ENCODE measurements at places on chromosomes 2 and 18. TPM values are rescaled to one million over a fixed set of nuclear protein-coding genes. Genes with fewer than 3 reads are reported as not detected.

- DNase-seq, result peak; percentile 35
Measured at GRCh38 chr2:101387151-101387834, at the start of gene CREG2. Gene CREG2, minus strand, starts transcription at chr2:101387503. Its CDS starts 46 bp downstream, at chr2:101387457.

Gene INHBB
- total RNA-seq, result not detected

Gene GPR55
- 0.13 TPM for total RNA-seq

DNA sequence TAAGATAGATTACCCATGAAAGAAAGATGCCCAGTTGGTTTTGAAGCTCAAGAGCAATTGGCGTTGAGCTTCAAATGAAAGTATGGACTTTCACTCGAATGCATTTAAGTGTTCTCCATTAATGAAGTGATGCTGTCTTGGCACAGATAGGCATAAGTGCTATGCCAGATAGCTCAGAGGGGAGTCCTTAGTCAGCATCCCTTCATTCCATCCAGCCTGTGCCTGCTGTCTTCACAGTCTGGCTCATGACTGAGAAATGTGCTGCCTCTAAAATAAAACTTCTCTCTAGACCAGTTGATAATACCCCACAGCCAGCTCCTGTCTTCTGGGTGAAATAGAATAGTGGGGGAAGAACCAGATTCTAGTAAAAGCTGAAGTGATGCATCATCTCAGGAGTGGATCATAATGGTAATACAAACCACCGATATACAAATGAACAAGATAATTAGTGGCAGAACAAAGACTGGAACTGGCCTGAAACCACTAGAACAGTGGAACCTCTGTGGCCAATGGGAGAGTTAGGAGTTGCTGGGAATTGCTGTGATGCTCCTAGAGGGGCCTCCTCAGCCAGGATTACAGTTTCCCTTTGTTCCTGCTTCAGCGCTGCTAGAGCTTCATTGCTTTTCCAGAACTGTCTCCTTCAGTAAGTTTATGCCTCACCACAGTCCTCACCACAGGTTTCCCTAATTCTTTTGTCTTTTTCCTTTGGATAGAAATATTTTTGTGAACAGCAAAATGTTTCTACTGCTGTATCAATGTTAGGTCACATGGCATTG lies 359.3 kb downstream of the KIAA1328 start:
- DNase-seq, result no peak

- DNase-seq, result no peak
Measured at GRCh38 chr2:102030855-102031527, 39.2 kb downstream of the IL1R2 start.

DNA sequence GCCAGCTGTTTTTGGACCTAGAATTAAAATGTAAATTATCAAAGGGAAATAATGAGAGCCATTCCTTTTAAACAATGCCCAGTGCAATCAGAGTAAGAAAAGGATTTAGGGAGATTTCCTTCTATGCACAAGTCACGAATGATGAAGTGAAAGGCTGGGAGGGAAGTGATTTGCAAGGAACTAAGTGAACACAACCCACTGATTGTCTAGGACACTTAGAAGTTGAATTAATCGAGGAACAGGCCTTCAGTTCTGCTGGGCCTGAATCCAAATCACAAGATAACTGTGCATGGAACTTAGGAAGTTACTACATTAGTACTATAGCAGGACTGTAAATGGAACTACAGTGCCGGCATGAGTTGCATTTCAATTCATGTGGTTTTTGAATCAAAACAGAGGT lies 17.7 kb downstream of the MAP2 start:
- DNase-seq, result peak; percentile 96

Gene FABP1
- total RNA-seq, result not detected

DNA sequence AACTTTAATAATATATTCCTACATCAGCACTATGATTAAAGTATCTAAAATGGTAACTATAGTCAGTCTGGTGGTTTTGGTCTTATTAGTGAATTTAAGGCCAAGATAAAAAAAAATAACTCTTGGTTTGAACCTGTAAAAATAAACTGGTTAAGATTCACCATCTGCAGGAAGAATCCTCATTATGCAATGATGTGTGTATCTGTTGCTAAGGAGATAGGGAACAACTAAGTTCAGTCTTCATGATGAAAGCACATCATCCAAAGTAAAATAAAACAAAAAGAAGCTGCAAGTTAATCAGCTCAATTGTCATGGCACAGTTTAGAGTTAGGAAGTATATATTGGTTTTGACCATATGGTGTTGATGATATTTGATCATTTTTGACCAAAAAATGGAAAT lies 466.0 kb downstream of the NYAP2 start:
- DNase-seq, result no peak

DNA sequence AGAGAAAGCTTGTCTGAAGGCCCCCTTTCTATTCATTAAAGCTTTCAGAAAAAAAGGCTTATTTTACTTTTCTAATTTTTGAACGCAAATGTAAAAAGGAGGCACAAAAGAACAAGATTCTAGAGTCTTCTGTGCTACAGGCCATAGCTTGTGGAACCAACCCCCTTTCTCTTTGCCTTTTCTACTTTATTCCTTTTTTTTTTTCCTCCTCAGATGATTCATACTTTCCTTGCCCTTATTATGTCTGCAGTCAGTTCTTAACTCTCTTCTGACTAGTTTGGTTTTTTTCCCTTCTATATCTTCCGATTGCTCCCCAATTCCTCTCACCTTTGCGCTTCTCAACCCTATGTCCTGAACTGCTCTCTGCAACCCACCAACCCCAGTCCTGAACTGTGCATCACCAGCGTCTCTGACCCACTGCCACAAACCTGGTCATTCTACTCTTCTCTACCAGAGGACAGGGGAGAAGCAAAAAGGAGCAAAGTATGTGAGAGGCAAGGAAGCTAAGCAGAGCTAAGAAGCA lies 56.9 kb upstream of the WIPF1 start:
- no peak for DNase-seq

- DNase-seq, result no peak
Measured at GRCh38 chr2:191061381-191061980, 47.5 kb upstream of the STAT1 start.

DNA sequence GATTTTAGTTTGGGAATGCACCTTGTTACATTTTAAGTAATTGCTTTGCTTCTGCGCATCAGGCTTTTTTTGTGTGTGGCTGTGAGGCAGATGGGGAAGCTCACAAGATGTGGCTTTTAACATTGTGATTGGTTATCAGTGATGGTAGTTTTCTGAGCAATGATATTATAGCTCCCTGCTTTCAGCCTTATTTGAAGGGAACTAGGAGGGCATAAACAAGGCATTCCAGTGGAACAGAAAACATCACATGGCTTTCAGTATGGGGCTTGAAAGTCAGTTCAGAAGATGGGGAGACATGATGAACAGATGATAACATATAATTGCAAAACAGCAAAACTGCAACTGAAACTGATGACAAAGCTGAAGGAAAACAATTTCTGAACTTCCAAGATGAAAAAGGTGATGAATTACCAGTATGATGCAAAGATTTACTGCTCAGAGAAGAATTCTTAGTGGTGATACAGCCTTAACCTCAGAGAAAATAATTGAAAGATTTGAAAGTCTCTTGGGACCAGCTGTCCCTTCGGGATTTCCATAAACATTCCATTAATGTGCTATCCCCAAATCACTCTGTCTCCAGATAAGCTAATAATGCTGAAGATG lies 439.7 kb downstream of the RND3 start:
- DNase-seq, result no peak

- DNase-seq, result peak; percentile 26
Measured at GRCh38 chr2:48144777-48145176, 238.5 kb upstream of the FBXO11 start.

DNA sequence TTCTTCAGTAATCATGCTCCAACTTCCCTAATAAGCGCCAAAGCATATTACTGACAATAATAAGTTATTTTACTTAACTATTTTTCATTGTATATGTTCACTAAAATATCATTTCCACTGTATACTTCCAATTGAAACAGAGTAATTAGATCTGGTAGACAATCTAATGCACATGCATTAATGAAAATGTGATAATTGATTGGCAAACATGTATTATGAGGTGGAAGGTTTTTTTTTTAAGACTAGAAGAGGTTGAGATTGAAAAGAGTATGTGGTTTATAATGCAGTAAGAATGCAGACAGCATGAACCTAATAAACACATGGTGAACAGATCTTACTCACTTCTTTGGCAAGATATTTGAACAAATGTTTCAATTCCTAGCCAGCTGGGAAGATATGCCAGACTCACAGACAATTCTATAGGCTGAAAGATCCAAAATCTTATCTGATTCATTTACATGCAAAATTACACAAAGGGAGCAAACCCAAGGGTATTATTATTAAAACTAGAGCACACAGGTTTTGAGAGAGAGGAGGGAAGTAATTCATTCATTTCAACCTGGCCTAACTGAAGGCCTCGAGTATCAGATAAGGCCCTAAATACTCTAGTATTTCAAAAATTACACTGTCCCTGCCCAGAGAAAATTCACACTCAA lies 2.8 kb downstream of the NCKAP1 start:
- DNase-seq, result no peak

DNA sequence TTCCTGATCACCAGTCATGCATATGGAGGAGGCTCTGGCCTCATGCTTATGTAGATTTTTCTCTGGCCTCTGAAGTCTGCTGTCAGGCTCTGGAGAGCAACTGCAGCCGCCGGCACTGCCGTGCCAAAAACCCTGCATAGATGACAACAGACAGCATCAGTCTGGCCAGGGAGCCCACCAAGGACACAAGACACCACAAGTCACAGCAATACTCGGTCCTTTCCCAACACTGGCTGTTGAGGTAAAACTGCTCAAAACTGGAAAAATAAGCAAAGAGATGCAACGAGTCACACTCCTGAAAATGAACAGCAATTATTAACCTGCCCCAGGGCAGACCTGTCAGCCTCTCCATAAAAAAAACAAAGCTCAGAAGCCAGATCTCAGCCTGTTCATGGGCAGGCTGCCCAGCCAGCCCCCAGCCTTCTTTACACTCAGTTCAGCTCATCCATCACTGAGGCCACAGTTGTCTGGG lies 186.0 kb upstream of the RAB6C start:
- no peak for DNase-seq

DNA sequence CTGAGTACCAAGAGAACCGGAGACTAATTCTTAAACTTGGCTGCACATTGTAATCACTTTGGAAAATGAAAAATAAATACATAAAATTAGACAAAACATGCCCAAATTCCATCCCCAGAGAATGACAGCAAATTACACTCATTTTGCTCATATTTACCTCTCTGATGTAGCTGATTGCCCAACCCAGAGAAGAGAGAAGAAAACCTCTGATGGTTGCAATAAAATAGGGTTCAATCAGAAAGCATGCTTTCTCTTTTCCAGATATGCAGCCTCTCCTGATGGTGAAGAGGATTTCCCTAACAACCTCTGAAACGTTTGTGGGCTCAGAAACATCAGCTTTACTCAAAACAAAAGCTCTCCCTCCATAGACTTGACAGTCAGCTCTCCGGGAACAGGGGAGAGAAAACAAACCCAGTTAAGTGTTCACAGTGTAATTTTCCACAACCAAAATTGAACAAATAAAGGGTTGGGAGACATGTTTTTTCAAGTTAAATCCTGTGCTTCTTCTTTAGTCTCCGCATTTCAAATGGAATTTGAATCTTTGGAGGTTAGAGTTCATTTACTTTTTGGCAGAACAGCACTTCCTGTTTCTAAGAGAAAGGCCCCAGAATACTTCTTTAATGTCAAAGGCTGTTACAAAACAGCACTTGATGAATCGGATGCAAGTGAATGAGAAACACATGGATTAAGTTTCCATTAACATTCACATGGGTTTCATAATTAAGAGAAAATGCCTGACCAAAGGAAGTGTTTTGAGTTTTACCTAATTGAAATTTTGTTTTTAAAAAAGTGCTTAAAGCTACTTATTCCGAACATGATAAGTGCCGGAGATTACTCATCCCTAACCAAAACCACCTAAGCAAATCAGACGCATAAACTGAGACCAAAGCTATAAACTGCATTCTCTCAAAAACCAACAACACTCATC lies 570.1 kb upstream of the SYT4 start:
- DNase-seq, result no peak

Gene TIA1
- total RNA-seq, result 78.0 TPM

DNA sequence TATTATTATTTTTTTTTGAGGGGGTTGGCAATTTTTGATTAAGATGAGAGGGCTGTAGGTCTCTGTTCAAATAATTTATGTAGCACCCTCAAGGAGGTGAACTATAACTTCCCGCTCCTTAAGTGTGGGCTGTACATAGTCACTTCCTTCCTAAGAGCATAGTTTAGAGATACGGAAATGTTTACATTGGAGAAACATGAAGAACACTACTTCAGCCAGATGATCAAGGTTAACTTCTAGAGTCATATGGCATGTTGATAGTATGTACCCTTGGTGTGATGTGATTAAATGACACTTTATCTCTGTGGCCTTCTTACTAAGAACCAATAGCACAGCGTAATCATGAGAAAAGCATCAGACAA lies 93.7 kb downstream of the MIB1 start:
- no peak for DNase-seq

GRCh38 chr2:209549589-209549988 lies 125.7 kb downstream of the MAP2 start:
- no peak for DNase-seq

DNA sequence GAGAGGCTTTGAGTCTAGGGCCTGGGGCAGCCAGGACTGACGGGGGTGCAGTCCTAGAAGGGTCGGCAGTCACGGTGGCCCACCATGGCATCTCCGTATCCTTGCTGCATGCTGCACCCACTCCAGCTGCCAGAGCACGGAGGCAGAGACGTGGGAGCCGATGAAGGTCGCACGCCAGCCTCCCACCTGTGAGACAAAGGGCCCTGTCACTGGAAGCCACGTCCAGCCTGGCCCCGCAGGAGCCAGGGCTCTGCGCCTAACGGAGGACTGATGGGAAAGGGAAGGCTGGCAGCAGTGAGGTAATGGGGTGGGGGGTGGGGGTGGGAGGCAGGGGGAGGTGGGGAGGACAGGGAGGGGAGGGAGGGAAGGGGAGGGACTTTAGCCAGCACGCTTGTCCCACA lies 21.9 kb downstream of the ITM2C start:
- DNase-seq, result no peak

- no peak for DNase-seq
Measured at GRCh38 chr2:25253153-25253626, 84.8 kb upstream of the POMC start.

GRCh38 chr2:156466739-156467405 lies 30.7 kb downstream of the GPD2 start:
- DNase-seq, result no peak

Gene SLC23A3
- 0.13 TPM for total RNA-seq

DNA sequence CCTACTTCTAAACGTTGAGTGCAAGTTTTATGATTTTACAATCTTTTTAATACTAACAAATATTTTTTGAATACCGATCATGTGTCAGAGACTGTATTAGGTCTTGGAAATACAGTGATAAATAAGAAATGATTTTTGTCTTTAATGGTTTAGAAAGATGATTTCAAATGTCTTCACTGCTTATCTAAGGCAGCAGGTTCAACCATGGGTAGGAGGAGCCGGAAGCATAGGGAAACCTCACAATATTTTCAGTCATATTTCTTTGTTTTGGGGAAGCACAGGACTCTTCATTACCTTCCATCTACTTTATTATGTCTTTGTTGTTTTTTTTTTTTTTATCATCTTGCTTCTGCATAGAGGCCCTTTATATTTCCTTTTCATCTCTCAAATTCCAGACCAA lies 165.2 kb upstream of the EPC2 start:
- DNase-seq, result no peak

Gene MC5R
- total RNA-seq, result not detected

GRCh38 chr2:235008584-235009044 lies 56.8 kb downstream of the SH3BP4 start:
- DNase-seq, result no peak

Gene GRB14
- total RNA-seq, result 4.1 TPM

Measured in SK-MEL-5 (cell line).